Activated CD8-positive, alpha-beta memory T cell treated with anti-CD3 and anti-CD28 coated beads for 1 hour (primary cell): ENCODE measurements at places on chromosomes 3 and 15.

GRCh38 chr15:65386886-65387285 is 9.1 kb upstream of the IGDCC3 start:
- no peak for DNase-seq

DNA sequence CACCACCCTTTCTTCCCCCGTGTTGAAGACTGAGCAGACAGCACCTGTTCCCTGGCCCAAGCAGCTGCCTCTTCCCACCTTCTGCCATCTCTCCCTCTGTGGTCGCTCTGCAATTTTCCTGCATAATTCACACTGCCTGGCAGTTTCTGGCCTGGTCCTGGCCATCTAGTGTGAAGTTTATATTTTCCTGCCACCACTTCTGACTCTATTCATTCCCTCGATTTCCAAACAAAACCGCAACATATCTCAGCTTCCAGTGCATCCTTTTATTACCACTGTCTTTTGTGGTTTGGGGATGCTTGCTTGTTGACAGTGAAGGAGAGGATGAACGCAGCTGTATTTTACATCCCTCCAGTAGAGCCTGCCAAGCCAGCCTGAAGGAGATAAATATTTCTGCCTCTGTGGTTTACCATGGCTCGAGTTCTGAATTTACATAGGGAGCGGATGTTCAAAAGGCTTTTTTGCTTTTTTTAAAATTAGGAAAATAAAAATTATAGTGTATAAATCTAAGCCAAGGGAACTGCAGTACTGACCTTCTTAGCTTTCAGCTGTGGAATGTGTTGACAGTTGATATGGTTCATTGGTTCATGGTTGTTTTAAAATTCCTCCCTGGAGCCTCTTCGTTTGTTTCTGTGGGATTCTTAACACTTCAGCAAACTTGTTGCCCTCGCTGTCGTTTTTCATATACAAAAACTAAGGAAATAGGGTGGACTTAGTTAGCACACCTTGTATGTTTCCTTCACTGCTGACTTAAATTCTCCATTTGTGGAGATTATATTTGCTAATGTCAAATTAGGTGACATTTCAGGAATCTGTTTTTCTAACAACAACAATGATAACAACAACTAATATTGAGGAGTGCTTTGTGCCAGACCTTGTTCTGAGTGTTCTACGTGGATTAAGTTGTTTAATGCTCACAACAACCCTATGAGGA is 250.5 kb downstream of the ADAMTSL3 start:
- no peak for DNase-seq

DNA sequence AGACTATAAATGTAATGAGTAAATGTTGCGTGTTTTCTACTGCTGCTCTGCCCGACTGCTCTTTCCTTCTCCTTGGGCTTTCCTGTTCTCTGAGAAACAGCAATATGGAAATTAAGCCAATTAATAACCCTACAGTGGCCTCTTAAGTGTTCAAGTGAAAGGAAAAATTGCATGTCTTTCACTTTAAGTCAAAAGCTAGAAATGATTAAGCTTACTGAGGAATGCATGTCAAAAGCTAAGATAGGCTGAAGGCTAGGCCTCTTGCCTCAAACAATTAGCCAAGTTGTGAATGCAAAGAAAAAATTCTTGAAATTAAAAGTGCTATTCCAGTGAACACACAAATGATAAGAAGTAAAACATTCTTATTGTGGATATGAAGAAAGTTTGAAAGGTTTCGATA is 55.0 kb downstream of the ATP2C1 start:
- no peak for DNase-seq

- no peak for DNase-seq
These were observed at the start of gene C3orf20 for GRCh38 chr3:14674841-14675240. Gene C3orf20 (plus strand): TSS chr3:14675141. CDS start chr3:14682714, 7,573 bp downstream.

- DNase-seq = no peak
These were observed 71.6 kb downstream of the SUMF1 start for GRCh38 chr3:4395448-4395847.

GRCh38 chr3:103170651-103171050 is 735.8 kb downstream of the ZPLD1 start:
- DNase-seq = no peak

DNA sequence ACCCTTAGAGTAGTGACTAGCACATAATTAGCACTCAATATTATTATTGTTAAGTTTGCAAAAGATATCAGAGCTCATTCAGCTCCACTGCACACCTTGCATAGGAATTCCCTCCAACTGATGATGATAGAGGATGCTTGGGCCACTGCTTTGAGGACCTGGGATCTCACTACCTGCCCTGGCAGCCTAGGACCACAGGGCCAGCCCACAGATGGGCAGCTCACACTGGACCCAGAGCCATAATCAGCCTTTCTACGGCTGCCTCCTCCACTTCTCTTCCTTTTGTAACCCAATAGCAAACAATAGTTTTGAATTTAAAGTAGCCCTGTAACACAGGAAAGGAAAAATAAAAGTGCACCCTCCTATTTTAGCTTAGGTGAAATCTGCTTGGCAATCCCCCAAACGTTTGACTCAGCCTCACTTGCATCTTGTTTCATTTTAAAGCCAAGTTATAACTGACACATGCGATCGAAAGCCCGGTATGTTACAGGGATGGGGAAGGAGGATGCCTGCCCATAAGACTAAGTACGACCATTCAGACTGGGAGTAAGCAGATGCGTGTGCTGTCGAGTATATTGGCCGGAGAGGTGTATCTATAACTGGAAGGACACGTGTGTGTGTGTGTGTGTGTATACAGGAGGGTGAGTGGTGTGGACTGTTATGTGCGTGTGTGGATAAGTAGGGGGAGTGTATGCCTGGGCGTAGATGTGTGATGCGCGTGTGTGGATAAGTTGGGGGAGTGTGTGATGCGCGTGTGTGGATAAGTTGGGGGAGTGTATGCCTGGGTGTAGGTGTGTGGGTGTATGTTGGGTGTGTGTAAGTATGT is 65.9 kb downstream of the CPN2 start:
- no peak for DNase-seq

DNA sequence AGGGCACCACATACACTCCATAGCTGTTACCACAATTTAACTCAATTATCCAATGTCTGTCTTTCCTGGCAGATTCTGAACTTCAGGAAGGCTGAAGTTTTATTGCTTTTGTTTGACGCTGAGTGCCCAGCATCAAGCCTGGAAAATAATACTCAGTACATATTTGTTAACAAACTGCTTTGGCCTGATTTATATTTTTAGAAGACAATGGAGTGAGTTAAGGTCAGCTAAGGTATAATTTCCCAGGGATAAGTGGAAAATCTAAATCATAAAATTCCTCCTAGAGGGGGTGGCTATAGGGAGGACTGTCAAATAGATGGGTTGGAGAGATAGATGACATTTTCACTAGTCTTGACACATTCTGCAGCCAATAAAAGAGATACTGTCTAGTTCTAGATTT is 659.4 kb upstream of the ADAMTS9 start:
- no peak for DNase-seq

GRCh38 chr3:134423153-134423552 is 48.9 kb upstream of the AMOTL2 start:
- no peak for DNase-seq

- no peak for DNase-seq
These were observed 81.6 kb downstream of the PPCDC start for GRCh38 chr15:75104804-75105557.

DNA sequence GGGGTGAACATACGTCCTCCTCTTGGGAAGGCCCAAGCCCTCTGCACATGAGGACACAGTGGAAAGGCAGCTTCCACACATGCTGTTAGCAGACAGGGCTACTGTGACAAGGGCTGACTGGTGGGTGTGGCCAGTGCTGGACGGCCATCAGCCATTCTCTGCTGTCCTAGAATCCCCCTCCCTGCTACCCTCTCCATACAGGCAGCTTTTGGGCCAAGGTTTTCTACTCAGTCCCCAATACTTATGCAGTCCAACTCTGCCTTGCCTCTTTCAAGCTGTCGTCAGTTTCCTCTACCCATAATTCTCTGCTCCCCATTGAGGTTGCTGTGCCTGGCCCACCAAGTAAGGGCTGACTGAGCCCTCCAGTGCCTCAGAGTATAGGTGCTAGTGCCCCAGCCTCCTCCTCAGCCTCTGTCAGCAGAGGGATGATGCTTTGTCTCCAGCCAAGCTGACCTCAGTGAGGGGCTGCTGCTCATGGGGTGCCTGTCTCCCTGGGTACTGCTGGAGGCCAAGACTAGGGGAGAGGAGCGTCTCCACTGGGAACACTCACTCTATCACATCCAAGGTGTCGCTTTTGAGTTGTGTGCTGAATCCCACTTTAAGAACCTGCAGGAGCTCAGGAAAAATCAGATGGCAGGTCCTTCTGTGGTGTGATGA is 2.8 kb downstream of the LOXL1 start:
- no peak for DNase-seq

DNA sequence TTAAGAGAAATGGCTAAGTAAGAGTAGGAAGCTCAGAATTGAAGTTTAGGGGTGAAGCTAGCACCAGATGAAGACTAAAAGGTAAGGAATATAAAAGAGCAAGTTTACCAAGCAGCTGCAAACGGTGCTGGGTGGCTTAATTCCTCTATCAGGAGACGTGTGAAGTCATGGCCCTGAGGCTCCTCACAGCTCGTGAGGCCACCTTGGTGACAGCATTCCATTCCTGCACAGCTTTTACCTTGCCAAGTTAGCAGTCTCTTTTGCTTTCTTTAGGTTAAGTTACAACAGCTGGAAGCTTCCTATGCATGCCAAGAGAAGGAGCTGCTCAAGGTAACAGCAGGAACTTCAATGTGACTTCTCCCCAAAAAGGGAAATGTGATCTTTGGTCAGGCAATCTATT is 6.4 kb downstream of the TMCO5A start:
- DNase-seq = no peak

DNA sequence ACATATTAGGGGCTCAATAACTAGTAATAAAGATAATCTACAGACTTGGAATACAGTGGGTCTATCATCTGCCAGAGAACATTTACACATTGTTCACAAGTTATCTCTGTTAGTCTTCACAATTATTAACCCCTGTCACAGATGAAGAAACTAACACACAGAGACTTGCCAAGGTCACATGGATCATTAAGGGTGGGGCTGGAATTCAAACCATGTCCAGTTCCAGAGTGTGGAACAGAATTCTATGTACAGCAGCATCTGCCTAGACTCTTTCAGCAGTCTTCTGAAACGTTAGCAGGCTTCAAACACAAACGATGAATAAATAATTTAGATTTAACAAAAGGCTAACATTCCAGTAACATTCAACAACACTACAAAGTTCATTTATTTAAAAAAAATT is 673.9 kb upstream of the NR2F2 start:
- no peak for DNase-seq

GRCh38 chr3:149763565-149764195 is 11.4 kb upstream of the COMMD2 start:
- no peak for DNase-seq

GRCh38 chr3:107240183-107241091 is 136.8 kb upstream of the CCDC54 start:
- DNase-seq = peak; percentile 24

GRCh38 chr15:36911322-36911944 is 188.9 kb downstream of the MEIS2 start:
- DNase-seq = no peak

- DNase-seq = no peak
These were observed 1.6 kb upstream of the SHOX2 start for GRCh38 chr3:158107605-158108444.

DNA sequence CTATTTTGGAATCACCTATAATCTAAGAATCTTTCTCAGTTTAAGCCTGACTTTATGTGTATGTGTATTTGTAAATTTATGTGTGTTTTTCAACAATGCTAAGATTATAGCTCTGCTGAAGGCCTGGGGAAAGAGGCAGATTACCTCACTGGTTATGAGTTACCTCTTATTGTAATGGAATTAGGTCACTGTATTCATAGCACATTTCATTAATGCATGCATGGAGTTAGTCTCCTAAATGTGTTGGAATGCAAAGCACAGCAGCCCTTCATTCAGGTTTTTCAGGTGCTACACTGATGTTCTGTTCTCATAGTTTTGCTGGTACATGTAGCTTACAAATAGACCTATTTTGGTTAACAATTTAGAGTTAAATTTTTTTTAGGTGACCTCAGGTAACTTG is 9.5 kb downstream of the GPR87 start:
- no peak for DNase-seq

DNA sequence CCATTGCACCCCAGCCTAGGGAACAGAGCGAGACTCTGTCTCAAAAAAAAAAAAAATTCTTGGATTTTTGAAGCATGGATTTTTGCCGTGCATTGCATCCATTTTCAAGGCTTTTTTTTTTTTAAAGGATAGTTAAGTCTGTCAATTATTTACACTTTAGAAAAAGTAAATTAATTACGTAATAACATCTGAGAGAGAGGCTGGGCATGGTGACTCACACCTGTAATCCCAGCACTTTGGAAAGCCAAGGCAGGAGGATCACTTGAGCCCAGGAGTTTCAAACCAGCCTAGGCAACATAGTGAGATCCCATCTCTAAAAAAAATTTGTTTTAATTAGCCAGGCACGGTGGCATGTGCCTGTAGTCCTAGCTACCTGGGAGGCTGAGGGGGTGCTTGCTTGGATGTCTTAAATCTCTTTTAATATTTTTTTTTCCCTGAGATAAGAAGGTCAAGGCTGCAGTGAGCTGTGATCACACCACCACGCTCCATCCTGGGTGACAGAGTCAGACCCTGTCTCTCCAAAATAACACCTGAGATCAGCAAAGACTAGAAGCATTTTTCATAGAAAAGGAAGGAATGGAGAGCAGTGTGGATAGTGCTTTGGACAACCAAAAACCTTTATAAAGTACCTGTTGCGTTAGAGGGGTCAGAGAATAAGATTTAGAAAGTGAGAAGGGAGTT is 6.8 kb upstream of the SENP7 start:
- no peak for DNase-seq

DNA sequence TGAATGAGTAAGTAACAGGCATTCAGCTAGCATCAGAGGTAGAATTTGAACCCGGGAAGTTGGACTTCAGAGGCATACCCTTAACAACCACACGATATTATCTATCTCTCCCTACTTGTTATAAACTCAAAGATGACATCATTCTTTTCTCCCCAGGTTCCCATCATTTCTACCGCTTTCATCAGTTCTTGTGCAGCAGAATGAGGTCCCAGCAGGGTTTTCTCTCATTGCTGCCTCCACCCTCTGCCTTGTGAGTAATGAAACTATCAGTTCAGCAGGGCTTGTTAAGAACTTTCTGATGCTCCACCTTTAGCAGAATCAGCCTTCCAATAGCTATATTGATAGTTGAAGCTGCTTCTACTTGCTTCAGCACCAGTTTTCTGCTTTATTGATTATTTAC is 487.5 kb upstream of the KCNMB2 start:
- no peak for DNase-seq

DNA sequence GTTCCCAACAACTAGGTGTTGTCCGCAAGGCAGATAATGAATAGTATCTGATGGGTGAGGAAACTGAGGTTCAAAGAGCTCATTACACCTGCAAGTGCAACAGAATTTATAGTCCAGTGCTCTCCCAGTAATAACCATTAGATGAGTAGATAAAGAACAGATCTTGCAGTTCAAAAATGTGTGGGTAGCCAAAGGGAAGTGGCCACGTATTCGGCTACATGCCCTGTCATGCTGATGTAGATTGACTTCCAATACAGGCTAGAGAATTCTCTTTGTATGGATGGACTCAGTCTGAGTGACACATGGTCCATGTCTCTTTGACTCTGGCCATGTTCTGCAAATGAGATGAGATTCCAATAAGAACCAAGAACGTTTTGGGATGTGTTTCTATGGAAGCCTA is 187.9 kb upstream of the LPP start:
- no peak for DNase-seq
